Glutamatergic neuron (in vitro differentiated cells): ENCODE measurements at places on chromosomes 7 and 10.

- no peak for DNase-seq
These were observed 36.6 kb downstream of the MAPK8 start for GRCh38 chr10:48343106-48343505.

GRCh38 chr10:96863922-96864543, 31.9 kb downstream of the LCOR start:
- DNase-seq: no peak

DNA sequence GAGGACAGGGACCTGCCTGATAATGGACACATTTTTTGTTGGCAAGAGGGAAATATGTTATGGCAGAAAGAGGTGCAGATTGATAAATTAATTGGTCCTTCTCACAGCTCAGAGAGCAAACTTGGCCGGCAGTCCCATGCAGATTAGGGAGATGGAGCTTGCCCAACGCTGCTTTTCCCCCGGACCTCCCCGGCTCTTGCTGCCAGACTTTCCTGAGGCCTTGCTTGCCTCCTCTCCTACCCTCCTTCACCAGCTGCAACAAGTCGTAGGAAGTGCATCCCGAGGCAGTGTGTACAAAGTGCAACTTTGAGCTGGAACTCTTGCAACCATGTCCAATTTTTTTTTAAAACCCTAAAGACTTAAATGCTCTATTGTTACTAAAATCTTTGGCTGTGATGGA, 215.5 kb downstream of the LRMDA start:
- DNase-seq: no peak

DNA sequence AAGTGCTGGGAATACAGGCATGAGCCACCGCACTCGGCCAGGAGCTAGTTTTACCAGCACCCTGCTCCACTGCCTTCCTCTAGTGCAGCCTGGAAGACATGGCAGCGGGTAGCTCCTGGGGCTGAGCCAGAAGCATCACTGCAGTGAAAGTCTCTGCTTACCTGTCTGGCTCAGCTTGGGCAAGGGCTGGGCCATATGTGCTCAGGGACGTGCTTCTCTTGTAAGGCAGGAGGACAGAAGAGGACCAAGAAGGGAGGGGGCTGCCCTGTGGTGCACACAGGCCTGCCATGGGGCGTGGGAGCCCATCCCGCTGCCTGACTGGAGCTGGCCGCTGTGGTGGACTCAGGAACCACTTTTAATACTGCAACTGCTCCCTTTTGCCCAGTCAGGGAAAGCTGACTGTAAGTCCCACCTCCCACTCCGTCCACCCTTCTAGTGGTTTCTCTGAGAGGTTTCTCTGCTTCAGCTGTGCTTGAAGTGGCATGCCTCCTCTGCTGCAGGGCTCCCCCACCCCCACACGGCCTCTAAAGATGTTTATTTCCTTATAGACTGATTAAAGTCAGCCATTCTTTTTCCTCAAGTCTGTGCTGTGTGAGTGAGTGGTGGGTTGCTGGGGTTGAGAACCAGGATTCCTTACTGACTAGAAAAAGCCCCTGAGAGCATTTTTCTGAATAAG, 25.3 kb upstream of the C10orf95 start:
- DNase-seq: no peak

DNA sequence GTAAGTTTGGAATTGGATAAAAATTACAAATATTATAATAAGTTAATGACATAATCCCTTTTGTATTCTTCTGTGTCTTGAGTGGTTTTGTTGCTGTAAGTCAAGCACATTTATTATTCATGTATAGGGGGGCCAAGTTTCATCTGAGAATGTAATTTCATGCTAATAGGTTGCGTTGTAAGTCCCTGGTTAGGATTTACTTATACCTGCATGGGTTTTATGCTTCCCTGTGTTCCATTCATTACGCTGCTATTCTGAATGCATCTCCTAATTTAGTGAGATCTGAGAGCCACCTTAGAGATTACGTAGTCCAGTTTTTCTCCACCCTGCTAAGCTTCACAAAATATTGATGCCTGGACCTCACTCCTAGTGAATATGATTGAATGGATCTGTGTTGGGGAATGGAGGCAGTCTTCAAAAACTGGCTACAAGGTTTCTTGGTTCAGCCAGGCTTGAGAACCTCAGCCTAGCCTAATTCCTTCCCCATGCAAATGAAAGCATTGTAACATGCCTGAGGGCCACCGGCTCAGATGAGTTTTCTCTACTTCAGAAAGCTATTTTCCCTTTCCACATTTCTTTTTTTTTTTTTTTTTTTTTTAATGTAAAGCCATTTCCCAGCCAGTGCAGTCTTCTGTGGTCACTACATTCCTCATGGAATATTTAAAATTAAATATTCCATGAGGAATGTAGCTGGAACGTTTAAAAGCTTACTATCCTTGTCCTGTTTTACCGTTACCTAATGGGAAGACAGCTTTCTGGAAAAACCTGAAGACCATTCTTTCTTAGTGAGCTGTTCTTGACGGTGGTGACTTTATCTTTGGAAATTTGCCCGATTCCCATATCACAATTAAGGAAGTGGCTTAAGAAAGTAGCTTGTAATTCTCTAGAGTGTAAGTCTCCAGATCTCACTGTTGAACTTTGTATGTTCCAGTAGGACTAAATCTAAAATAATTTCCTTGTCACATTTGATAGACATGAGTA, 16.0 kb downstream of the PAPSS2 start:
- no peak for DNase-seq

DNA sequence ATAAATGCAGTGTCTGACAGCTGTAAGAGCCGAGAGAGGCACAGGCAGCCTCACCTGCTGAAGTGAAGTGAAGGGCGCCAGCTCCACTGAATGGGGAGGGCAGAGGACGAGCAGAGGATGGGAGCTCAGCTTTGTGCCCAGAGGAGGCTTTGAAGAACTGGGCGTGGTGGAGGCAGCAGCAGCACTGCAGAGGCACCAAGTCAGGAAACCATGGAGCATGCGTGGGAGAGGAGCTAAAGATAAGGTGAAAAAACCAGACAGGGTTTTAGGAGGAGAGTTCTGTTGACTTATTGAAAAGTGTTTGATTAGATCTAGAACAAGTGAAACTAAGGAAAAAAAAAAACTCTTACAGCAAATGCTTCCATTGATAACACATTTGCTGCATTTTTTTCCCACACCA, 216.4 kb downstream of the CXCL12 start:
- no peak for DNase-seq

DNA sequence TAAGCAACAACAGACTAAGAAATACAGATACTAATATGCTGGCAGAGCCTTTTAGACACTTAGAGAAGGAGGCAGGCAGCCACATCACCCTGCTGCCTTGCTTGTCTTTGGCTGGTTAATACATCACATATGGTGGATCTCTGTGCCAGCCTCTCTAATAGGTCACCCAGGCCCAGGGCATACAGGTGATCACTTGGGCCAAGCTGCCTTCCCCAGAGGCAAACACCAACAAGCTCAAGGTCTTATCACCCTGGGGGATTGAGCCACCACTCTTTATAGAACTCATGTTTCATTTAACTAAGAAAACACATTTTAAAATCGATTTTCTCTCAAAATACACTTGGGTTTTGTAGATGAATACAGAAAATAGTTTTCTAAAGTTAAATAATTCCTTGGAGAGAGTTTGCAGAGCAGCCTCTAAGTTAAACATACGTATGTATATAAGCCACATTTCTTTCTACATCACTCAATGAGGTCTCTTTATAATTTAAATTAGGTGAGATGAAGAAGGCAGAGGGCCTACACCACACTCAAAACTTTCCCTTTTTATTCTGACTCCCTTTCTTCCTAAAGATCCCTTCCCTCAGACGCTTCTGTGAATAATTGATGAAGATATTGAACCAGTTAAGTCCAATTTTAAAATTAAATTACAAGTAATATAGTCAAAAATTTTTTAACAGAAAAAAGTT, 556.8 kb upstream of the GHITM start:
- no peak for DNase-seq

DNA sequence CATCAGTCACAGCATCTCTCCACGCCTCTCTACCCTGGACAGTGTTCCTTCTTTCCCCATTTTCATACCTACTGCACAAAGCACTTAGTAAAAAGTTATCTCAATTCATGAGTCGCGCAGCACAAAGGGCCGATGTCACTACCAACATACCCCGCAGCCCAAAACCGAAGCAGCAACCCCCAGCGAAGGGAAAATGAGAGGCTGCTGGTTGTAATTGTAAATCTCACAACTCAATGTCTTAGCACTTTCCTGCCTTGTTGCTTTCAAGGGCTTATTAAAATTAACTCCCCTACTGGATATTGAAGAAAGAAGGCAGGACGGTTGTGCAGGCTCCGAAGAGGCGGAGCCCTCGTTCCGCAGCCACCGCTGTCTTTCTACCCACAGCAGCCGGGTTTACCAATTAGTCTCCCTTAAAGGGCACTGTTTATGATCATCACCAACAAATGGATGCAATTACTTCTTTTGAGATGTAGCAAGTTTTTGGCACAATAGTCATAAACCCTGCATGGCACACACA, 6.5 kb downstream of the DIP2C start:
- no peak for DNase-seq

DNA sequence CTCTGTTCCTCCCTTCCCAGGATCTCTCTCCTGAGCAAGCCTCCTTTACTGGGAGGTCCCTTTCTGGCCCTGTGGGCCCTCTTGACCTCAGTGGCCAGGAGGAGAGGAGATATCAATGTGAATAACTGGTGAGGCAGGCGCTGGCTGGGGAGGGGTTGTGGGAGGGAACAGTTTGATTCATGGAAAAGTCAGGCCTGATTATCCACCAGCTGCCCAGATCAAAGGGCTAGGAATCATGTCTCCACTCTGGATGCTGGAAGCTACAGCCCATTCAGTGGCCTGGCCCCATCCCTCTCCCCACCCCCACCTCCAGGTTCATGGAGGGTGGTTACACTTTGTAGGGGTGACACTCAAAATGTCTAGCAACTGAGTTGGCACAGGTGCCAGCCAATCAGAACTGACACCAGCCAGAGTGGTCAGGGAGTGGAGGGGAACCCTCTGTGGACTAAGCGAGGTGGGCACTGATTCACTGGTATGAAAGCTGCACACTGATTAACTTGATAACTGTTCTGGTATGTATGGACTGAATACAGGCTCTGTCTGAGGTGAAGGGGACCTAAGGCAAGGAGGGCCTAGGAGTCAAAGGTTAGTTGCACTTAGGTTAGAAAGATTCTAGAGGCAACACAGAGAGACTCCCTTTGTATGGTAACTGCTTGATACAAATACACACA, 4.8 kb downstream of the PRRT4 start:
- no peak for DNase-seq

- no peak for DNase-seq
These were observed 11.3 kb upstream of the LCOR start for GRCh38 chr10:96820765-96821164.

DNA sequence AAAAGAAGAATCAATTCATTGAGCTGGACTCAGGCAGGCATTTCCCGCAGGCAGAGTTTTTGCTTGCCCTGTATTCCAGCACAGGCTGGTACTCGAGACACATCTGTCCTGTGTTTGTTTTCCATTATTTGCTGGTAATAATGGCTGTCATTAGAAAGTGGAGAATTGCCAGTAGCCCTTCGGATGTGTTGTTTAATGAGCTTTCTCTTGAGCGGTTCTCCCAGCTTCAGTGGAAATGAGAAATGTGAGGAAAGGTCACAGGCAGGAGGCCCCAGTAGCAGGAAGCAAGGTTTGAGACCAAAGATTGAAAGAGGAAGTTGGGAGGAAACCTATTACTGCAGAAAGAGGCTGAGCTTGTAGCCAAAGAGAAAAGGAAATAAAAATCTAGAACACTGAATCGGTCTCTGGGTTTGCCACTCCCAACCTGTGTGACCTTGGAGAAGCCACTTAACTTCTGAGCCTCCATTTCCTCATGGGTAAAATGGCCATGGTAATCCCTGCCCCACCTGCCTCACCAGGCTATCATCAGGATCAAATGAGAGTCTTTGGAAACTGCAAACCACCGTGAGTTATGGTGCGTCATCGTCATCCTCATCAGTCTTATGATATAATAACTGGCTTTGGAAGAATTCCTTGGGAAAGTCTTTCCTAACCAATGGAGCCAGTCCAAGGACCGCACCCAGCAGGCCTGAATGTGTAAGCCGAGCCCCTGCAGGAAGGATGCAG, 67.7 kb downstream of the TACR2 start:
- DNase-seq: no peak

- DNase-seq: no peak
These were observed 630.6 kb upstream of the ZWINT start for GRCh38 chr10:56991591-56992069.

DNA sequence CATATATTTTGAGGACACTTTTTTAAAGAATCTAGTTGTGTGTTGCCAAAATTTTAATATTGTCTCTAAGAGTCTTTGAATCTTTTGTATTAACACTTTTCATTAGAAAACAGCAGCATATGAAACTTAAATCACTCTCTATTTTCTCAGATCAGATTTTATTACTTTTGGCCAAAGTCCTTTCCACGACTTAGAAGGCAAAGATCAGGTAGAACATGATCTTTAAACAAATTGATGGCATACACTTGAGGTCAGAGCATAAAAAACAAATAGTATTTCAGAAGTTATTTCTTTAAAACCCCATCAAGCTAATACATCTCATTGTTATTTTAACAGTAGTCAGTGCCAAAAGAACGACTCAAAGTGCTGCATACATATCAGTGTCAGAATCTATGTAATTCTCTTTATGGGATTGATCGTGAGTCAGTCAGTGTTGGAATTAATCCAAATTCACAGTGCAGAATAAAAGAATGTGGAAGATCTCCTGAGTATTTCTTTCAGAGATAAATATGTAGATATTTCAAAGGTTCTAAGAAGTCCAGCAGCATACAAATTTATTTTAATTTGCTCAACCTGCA, 9.6 kb upstream of the AGMO start:
- DNase-seq: no peak

DNA sequence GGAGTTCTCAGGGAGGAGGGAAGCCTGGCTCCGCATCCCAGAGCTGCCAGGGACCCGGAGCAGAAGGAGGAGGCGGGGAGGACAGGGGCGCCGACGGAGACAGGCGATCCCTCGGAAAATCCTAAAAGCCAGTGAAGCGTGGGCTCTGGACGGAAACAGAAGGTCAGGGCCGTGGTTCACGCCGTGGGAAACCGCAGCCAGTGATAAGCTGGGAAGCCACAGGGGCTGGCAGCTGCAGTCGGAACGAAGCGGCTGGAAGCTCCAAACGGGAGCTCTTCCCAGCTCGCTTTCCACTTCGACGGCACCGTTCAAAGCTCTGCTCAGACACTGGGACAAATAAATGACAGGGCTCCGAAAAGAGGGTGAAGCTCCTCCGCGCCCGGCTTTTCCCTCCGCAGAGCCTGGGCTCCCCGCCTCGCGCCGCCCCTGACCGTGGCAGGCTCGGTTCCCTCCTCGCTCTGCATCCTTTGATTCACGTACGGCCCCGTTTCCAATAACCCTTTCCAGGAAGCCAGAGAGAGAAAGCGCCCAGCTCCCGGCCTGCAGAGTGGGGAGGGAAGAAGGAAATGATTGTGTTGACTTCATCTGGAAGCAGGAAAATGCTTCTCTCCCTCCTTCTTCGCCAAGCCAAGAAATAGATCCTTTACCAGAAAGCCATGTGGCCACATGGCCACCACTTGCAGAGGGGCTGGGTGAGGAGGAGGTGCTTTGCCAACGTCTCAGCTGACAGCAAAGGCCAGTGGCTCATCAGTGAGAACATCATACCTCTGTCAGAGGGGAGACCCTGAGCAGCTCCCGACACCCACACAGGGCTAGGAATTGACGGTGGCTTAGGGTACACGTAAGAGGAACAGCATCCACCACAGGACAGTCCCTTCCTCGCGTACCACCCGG, 57.4 kb downstream of the ADRB1 start:
- DNase-seq: peak; percentile 43
